ENCODE measurements at places on chromosomes 13 and 19. TPM values are rescaled to one million over a fixed set of nuclear protein-coding genes. Genes with fewer than 3 reads are reported as not detected.

The ZNF738 gene
- 4.2 TPM for total RNA-seq

The MRI1 gene
- total RNA-seq: 20.2 TPM

The ADAMTS10 gene
- total RNA-seq: not detected

The THSD8 gene
- not detected for total RNA-seq

The ZNF229 gene
- 4.8 TPM for total RNA-seq

The MBD3L2 gene
- not detected for total RNA-seq

The TNFSF9 gene
- total RNA-seq: 35.4 TPM

The PEG3 gene
- not detected for total RNA-seq

The ZNF700 gene
- 0.12 TPM for total RNA-seq

The PRTN3 gene
- 0.50 TPM for total RNA-seq

The CEACAM5 gene
- not detected for total RNA-seq

The EVI5L gene
- total RNA-seq: 10.9 TPM

The ATP4B gene
- not detected for total RNA-seq

The CALR3 gene
- total RNA-seq: not detected
